ENCODE measurements at places on chromosomes 3 and 15. TPM values are rescaled to one million over a fixed set of nuclear protein-coding genes. Genes with fewer than 3 reads are reported as not detected.
A peak's percentile ranks its signal among the peaks of the same experiment; 100 is the strongest.

DNA sequence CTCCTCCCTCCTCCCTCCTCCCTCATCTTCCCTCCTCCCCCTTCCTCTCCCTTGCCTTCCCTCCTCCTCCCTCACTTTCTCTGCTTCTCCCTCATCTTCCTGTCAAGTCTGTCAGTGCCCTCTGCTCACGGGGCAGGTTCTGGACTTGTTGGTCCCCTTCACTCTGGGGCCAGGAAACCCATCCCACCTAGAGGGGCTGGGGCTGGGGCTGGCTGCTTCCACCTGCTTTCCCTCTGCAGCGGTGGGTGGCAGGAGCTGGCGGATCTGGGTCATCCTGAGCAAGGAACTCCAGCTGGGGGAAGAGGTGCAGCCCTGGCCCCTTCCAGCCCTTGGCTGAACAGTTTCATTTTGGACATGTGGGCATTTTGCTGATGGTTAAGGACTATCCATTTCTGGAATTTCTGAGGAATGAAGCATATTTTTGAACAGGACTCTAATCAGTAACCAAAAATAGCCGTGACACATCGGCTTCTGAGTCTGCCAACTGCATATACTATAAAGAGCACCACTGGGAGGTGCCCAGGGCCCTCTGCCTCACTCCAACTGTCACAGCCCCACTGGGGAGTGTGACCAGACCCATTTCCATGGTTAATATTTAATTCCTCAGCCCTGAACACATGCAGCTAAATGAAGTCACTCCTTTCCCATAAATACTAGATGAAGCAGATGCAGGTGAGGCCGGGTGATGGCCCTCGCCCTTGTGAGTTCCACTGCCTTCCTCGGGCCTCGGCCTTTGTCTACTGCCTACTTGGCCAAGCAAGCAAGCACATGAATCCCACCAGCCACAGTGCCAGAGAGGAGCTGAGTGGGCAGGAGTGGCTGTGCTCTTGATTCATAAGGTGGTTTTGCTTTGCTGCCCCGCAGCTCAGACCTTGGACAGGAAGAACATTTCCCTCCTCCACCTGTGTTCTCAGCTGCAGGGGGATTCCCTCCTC lies 39.8 kb downstream of the CHDH start:
- DNase-seq: peak; percentile 12

DNA sequence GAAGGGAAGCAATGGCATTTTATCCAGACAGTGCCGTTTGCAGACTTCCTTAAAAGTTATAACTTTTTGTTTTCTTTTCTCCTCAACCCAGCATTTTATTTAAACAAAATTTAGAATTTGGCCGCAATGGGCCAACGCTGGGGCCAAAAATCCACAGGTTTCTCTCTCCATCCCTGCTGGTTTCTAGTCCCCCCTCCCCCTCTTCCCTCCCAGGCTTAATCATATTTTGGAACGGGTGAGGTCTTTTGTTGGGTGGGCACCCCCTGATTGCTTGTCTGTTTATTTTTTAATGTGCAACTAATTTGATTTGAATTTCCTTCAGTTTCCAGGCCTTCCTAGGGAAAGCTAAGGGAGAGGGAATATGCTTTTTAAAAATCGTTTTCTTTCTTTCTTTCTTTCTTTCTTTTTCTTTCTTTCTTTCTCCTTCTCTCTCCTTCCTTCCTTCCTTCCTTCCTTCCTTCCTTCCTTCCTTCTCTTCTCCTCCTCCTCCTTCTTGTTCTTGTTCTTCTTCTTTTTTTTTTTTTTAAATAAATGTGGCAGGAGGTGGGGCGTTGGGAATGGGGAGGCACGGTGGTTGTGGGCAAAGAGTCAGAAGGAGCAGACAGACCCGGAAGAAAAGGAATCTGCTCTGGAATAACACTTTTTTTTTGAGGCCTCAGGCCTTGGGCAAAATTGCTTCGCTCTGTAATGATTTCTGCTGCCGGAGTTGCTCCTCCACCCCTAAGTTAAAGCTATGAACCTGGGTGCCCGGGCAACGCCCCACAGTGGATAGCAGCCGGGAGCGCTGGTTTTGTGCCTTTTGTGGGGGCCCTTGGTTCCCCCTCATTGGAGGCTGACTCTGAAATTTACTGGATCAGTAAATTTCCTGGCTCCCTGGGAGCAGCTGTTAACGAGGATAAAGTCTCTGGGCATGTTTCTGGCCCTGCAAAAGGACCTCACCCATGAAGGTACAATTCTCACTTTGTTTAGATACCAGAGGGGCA lies 1.9 kb downstream of the FNDC3B start:
- peak; percentile 23 for DNase-seq

Gene CD96
- polyA plus RNA-seq: 1.5 TPM

GRCh38 chr15:63372753-63373152 lies 8.9 kb downstream of the CA12 start:
- no peak for DNase-seq

DNA sequence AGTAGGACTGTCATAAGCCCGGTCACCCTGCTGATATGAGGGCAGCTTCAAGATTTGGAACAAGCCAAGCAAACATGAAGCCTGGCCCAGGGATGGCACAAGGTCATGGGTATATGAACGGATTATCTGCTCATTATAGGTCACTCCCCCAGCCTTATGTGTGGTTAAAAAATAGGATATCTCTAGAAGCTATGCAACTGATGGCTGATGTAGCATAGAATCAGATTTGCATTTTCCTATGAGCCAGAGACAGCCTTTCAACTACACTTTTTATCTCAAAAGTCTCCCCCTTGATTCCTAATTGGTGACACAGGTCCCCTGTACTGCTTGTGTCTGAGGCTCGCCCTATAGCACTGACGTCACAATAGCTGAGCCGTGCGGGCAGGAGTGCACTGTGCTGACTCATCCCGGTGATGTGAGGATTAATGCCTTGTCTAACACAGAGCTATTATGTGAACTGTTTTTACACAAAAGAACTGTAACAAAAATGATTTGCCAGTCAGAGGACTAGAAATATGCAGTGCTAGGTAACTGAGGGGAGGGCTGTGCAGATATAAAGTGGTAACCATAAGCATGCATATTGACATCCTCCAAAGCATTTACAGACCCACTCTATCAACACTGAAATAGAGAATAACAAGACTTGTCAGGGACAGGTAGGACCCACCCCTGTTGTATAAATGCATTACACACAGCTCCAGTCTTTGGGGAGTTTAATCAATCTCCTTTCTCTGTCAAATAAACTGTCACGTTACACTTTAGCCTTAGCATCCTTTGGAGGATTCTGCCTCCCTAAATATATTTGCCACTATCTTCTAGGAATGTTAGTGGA lies 204.9 kb downstream of the TIGIT start:
- DNase-seq: peak; percentile 72

Gene PCLAF
- 19.5 TPM for polyA plus RNA-seq

GRCh38 chr15:68924866-68925560 lies 5.3 kb upstream of the SPESP1 start:
- DNase-seq: peak; percentile 87

Gene CILP
- 48.6 TPM for polyA plus RNA-seq

DNA sequence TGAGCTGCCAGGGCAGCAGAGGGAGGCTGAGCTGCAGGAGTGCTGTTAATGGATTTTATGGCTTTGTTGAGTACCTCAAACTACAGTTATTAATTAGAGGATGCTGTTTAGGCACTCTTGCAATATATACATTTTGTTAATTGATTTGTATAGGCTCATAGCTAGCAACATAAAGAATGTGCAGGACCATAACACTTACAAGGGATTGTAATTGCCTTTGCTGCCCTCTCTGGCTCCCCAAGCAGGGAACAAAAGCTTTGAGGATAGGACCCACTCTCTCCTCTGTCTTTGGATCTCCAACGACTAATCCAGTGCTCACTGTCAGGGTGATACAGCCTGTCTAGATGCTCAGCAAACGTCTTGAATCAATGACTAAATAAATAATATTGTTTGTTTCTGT lies 1.2 kb upstream of the CLSTN2 start:
- no peak for DNase-seq

DNA sequence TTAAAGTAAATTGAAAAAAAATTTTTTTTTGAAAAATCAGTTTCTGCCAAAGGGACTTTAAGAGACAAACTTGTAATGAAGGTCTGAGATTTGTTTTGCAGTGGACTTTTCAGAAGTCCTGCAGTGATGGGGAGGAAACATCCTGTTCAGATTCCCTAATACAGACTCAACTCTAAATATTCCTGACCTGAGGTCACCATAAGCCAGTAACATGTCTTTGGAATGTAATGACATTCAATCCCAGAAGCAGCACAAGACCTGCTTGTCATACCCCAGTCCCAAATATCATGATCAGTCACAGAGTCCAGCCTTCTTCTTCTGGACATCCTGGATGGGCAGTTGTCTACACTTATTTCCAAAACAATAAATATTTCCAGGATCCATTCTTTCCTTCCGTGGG lies 53.6 kb downstream of the TMEM39A start:
- no peak for DNase-seq

DNA sequence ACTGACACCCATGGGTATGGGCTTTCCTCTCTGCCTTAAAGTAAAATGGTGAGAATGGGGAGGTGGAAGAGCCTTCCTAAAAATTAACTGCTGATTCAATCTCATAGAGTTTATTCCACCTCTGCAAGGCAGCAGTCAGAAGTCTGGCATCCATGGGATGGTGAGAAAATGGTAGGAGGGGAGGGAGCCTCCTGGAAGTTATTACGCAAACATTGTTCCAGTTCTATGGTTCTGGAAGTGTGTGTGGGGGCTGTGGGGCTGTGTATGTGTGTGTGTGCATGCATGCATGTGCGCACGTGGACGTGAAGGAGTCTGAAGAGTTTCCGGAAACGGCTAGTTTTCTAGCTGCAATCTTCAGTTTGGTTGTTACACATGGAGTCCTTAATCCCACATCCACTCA lies 177.6 kb downstream of the KCNAB1 start:
- no peak for DNase-seq

- DNase-seq: no peak
These were observed 262.1 kb upstream of the SATB1 start for GRCh38 chr3:18687286-18687685.

Gene LRRIQ4
- 3.4 TPM for polyA plus RNA-seq

Gene IFT80
- polyA plus RNA-seq: 32.0 TPM

Gene BOC
- 28.4 TPM for polyA plus RNA-seq

- DNase-seq: no peak
These were observed 2.3 kb upstream of the SOX14 start for GRCh38 chr3:137761563-137762503.

GRCh38 chr15:74156678-74157411 lies 16.7 kb upstream of the ISLR start:
- DNase-seq: no peak

DNA sequence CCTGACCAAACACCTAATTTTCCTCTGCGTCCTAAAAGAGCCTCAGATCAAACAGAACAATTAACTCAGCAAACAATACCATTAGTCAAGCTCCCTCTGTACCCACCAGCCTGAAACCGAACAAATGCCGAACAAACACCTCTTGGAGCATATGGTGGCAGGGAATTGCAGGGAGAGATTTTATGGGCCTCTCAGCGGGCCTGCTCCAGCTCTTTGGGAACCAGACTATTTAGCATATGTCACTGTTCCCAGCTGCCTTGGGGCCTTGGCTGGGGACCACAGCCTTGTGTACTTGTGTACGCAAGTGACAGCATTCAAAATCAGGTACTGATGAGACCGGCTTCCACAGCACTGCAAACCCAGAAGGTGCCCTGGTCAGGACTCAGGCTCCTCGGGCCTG lies 388.8 kb upstream of the PPP2R3A start:
- DNase-seq: no peak

Gene SLC27A2
- 2.1 TPM for polyA plus RNA-seq

DNA sequence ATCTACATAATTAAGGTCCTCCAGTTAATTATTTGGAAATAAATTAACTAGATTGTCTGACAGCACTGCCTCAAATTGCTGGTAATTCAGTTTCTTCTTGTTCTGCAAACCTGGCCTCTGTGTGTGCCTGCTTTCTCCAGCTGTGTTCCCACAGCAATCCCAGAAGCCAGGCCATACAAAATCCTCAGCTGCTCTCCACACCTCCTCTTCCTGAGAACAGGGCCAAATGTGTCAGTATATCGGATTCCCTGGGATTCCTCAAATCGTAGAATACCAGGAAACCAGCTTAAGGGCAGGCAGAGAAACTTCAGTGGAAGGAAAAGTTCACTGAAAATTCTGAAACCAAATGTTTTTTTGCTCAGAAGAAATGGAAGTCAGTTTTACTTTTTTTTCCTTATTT lies 261.4 kb downstream of the ZMAT3 start:
- no peak for DNase-seq

DNA sequence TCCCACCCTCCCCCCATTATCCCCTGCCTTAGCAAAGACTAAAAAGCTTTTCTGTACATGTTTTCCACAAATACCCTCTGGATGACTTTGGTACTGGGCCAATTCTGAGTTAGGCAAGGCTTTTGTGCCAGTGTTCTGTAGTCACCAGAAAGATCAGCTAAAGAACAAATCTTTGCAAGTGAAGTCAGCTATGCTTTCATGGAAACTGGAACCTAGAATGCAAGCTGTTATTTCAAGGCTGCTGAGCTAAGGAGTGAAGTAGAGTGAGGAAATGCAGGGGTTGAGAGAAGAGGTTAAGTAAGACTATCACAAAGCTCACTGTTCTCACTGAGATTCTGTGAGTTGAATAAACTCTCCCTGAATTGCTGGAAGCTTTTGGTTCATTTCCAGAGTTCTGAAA lies 107.8 kb upstream of the CNTN3 start:
- no peak for DNase-seq

Gene LYZL4
- 77.2 TPM for polyA plus RNA-seq

DNA sequence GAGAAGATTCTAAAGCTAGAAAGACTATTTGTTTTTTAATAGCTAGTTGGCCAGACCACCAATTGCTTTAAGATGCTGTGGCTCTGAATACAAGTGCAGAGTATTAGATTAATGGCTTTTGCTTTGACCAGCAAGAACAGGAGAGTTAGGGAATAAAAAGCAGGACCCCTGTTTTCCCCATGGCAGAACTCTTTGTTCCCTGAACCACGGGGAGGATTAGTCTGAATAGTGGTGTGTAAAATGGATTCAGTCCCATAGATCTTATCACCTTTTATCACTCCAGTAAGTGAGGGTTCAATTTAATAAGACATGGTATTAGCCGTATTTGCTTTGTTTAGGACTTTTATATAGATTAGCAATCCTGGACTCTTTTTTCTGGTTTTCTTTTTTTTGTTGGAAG lies 562.6 kb upstream of the DPPA4 start:
- DNase-seq: no peak

Gene STAC
- polyA plus RNA-seq: 4.8 TPM

Gene OR5H15
- polyA plus RNA-seq: not detected

DNA sequence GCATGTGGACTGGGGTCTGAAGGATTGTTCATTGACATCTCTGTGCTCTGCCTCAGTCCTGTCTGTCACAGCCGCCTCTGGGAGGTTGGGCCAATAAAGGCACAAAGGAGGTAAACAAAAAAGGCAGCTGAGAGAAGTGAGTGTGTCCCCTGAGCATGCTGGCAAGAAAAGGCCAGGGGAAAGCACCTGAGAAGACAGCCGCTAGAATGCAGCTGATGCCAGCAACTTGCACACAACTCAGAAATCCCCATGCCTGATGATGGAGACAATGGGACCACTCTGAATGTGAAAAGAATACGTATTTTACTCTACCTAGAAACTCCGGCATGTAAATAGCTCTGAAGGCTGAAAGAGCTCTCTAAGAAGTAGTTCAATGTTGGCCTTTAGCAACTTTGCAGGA lies 118.7 kb downstream of the KCNH8 start:
- DNase-seq: no peak

Gene CCR4
- 2.0 TPM for polyA plus RNA-seq

Gene TBL1XR1
- 44.2 TPM for polyA plus RNA-seq
